Motor neuron (in vitro differentiated cells): ENCODE measurements at places on chromosomes 1 and 21.
A peak's percentile ranks its signal among the peaks of the same experiment; 100 is the strongest.

DNA sequence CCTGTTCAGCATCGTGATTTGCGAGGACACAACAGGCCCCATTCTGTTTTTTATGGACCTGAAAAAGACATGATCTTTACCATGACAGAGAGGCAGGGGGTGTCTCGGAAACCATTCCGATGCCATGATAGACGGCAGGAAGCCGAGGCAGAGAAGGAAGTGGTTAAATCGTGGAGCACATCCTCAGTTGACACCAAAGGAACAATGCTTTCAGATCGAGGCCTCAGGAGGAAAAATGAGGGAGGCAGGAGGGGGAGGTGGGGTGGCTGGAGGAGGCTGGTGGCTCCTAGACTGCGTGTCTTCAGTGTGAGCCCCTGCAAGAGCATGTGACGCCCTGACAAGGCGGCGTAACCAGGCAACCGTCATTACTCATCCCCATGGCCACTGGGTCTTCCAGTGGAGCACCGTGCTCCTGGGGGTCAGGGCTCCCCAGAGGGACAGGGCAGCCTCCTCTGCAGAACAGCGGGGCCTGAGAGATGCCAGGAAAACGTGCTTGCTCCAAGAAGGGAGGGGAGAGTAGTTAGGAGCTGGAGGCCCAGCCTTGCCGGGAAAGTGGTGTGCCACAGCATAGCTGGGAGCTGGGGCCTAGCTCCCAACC, 172.8 kb upstream of the TMEM51 start:
- peak; percentile 99 for ATAC-seq

GRCh38 chr1:70034403-70034802, 171.0 kb downstream of the LRRC40 start:
- ATAC-seq = no peak

DNA sequence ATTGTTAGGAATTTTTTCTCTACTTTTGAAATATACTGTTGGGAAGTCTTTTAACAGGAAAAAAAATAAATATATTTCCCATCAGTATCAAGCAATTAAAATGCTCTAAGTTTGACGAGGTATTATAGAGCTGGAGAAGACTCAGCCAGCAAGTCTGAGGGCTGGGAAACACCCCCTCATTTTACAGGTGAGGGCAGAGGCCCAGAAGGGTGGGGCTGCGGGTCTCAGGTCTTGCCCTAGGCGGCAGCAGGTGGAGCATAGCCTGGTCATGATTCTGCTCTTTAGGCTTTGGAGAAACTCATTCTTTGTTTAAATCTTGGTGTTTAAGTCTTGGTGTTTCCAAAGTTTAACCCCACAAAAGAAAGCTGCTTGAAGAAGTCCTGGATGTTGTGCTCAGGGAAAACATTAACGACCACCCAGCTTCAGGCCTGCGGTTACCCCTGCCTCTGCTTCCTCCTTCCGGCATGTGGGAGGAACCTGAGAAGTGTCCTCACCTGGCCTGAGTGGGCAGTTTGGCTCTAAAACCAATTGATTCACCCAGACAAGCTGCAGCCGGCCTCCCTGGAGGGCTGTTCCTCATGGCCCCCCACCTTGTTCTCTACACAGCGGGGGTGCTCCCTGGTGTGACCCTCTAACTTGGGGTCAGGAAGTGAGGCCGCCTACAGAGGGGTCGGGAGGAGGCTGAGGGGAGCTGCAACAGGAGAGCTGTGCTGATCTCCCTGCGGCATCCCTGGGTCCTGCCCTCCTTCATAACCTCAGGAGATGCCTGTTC, 41.7 kb downstream of the OLFML2B start:
- no peak for ATAC-seq

DNA sequence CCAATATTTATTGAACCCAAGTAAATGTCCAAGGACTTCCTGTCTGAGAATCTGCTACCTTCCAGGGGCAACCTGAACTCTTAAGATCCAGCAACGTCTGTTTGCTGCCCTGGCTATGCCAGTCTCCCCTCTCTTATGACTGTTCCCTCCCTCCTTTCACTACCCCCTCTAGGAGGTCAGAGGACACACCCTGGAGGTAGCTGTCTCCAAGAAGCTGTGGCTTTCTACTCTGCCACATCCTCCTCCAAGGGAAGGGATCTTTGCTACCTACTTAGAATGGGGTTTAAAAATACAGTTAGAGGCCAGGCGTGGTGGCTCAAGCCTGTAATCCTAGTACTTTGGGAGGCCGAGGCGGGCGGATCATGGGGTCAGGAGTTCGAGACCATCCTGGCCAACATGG, 3.6 kb upstream of the SMPDL3B start:
- no peak for ATAC-seq

DNA sequence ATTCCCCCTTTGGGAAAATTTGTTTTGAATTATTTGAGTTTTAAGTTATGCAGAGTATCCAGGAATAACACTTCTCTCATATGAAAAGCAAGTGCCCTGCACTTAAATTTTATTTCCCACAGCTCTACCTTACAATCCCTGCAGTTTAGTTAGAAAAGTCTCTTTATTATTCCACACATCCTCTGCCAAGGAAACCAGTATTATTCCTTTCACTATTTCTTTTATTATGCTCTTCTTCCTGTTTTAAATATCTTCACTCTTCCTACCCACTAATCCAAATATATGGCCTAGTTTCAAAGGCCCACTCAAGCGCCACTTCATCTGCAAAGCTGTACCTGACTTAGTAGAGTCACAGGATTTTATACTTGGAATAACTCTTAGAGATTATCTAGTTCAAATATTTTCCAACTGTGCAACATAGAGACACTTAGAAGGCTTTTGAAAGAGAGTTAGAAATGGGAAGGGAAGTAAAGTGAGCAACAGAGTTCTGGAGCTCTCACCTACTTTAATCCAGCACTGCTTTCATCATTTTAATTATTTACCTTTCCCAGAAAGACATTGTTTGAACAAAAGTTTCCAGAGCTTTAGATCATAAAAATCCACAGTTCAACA, 97.2 kb upstream of the LYPLAL1 start:
- no peak for ATAC-seq

GRCh38 chr1:14778898-14779865, 180.7 kb downstream of the KAZN start:
- ATAC-seq = peak; percentile 59
